ENCODE measurements at places on chromosomes 4 and X.

DNA sequence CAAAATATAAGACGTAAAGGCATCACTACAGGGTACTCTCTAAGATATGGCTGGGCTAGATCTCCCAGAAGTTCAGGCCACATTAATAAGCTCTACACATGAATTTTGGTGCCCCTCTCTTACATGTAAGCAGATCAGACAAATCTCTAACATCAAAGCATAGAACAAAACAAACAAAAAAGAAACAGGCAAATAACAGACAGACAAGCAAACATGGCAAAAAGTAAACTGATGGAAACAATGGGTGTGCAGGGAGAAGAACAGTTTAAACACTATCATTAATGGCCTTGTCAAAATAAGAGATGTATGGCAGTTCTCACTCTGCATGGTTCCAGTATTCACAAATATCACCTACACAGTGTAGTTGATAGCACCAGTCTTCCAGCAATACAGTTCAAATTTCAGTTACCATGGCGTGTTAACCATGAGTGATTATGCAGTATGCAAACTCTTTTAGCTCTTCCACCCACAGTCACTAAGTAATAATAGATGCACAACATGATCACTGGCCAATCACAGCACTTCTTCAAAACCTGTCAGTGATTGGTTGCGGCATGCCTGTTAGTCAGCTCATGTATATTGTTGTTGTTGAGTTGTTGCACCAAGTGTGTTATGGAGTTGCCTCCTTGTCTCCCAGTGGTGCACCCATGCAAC, 110.7 kb upstream of the TLR3 start:
- no peak for DNase-seq

- no peak for DNase-seq
Measured at GRCh38 chr4:17315459-17315858, 196.4 kb downstream of the QDPR start.

GRCh38 chr4:168208957-168209614, 109.5 kb downstream of the DDX60 start:
- DNase-seq: no peak

DNA sequence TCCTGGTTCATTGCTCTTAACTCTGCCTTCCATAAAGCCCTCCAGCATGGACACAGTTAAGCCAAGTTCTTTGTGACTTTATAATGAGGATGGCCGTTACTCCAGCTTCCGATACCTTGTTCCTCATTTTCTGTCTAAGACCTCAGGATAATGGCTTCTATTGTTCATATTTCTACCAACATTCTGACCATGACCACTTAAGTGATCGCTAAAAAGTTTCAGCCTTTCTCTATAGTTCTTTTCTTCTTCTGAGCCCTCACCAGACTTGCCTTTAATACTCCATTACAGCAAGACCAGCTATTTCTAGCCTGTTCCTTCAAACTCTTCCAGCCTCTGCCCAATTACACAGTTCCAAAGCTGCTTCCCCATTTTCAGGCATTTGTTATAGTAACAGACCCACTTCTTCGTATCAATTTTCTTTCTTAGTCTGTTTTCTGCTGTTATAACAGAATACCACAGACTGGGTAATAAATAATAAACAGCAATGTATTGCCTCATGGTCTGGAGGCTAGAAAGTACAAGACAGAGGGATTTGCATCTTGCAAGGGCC, 12.3 kb downstream of the RNF175 start:
- no peak for DNase-seq

DNA sequence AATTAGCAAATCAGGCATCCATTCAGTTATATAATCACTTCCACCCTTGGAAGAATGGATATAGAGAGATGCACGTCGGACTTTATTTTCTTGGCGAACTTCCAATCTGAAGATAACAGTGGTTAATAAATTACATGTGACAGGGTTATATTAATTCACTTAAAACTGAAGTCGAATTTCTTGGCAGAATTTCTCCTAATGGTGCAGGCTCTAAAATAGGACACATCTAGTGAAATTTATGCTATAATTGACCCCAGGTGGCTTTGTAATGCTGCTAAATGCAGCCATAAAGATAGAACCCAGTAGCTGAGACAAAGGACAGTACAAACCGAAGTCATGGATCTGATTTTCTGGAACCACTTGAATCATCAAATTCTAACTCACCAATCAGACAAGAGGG, 20.8 kb upstream of the SLC10A4 start:
- DNase-seq: no peak

DNA sequence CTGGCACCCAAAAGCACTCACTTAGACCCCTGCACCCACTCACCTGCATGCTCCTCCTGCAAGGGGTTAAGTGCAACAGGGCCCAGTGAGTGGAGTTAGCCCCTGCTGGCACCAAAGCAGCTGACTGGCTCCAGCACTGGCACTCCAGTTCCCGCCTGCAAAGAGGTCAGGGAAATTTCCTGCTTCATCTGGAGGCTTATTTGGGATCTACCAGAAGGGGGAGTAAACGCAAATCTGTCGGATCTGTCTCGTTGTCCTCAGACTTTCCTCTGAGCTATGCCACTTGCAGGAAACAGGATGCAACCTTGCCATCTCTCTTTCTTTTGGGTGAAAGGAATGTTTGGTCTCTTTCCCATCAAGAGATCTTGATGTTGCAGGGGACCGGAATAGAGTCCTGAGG, 435.6 kb downstream of the PCDH10 start:
- DNase-seq: no peak

DNA sequence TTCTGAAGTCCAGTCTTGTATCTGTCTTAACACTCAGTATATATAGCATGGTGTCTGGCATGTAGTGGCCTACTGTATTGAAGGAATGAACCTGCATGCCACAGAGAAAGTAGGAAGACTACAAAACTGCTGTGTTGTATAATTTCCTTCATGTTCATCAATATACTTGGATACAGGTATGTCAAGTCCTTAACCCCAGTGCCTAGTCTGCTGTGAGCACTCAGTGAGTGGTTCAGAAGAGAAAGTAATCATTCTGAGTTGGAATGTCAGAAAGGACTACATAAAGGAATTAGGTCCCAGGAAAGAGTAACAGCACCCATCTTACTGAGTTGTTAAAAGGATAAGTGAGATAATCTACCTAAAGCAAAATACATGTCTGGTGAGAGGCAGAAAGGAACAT, 32.0 kb downstream of the ABCE1 start:
- DNase-seq: no peak

GRCh38 chr4:3364199-3364598, 71.4 kb downstream of the RGS12 start:
- DNase-seq: no peak

- no peak for DNase-seq
Measured at GRCh38 chrX:44997888-44998287, 124.9 kb downstream of the KDM6A start.

- no peak for DNase-seq
Measured at GRCh38 chrX:19750783-19751467, 136.5 kb downstream of the SH3KBP1 start.

- no peak for DNase-seq
Measured at GRCh38 chr4:186029571-186030398, 39.2 kb upstream of the TLR3 start.

DNA sequence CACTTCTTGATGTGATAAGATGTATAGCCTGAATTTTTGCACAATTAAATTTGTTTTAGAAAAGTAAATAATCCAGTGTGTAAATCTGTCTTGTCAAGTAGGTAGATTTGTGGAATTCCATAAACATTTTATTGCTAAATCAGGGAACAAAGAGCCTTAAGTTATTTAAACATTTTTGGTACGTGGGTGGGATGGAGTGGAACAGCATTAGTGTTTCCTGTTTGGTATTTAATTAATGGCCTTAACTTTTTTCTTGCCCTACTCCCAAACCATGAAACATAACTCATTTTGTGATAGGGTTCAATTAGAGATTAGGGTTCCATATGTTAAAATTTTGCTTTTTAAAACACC, 5.1 kb downstream of the NUDT9 start:
- DNase-seq: no peak

DNA sequence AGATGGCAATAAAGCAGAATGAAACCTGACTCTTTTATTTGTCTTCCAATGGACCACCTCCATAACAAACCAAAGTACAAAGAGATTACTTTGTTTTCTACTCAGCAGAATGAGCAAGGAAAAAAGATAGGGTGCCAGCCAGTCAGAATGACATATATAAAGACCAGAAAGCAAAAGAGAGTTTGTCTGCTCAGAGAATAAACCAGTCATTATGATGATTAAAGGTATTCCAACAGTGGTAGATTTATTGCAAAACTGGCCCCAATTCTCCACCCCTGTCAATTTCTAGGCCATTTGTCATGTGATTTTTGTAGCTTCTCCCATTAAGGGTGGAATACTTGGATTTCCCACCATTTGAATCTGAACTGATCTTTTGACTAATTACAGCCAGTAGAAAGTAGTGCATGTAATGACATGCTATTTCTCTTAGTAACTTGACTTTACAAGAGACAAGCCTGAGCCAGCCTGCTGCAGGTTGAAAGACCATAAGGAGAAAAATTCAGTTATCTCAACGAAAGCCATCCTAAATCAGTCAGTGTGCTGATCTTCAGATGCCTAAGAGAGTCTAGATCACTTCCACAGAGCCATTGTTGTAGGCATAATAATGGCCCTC, 203.1 kb downstream of the EPHA5 start:
- DNase-seq: no peak

DNA sequence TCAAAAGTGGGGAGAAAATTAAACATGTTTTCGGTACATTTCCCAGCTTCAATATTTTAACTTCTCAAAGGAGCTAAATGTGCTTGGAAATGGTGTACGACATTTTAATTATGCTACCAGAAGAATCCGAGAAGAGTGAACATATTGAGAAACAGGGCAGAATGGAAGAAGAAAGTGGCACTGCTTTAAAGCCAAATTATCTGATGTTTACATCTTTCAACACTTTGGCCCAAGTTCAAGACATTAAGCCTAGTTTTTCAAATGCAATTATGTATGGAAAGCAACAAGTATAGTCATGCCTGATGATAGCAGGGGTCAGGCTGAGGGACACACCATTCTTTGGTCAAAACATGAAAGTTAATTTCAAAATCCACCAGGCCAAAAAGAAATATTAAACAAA, 577.9 kb upstream of the ZFP42 start:
- DNase-seq: no peak

DNA sequence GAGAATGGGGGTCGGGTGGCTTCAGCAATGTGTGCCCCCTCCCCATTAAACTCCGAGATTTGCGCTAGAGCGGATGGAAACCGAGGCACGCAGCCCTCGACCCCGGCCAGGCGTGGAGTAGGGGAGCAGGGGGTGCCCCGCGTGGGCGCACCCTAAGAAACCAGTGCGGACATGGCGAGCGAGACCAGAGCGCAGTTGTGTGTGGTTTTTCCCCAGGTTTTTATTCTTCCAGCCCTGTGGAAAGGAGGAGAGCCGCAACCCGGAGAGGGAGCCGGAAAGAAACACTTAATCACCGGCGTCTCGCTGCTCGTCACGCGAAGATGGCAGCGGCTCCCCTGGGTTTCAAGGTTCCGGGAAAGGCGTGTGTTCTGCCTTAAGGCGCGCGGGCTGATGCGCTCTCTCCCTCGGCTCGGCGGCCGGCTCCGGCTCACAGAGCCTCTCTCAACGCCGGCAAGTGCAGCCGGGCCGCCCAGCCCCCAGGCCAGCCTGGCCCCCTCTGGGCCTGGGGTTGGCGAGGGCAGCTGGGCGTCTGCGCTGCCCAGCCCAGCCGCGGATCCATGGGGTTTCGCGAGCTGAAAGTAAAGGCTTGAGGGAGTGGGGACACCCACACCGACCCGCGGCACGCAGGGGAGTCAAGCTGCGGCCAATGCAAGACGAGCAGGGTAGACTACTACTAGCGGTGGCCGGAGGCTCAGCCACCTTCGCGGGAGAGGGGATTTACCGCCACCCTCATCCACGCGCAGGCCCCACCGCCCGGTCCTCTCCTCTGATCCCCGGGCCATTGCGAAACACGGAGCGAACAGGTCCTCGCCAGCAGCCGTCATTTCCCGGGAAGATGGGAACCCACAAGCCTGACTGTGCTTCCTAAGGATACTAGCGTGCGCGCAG, 74.0 kb upstream of the BCOR start:
- DNase-seq: peak; percentile 21

DNA sequence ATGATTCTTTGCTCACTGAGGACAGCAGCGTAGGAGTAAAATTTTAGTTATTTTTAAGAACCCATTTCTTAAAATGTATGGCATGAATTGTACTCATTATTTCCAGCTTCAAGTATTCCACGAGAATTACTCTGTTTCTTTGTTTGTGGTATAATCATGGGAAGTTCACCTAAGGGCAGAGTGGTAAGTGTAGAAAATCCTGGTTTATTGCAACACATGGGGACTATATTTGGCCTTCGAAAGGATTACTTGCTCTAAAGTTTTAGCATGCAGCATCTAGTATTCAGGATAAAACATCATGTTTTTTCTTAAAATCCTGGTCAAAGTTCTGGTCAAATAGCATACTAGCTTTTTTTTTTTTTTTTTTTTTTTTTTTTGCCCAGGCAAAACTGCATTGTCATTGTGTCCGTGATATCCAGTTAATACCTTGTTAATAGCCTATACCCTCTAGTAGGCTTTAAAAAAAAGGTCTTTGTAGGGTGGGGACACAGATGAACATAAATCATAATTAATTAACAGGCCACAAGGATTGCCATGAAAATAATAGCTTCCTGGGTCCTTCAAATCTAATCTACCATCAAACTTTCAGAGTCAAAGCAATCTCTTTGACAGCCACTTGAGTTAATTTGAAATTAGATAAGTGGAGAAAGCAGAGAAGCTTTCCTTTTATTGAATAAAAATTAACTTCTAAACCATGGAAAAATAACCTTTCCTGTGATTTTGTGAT, 44.6 kb upstream of the VEGFC start:
- no peak for DNase-seq

DNA sequence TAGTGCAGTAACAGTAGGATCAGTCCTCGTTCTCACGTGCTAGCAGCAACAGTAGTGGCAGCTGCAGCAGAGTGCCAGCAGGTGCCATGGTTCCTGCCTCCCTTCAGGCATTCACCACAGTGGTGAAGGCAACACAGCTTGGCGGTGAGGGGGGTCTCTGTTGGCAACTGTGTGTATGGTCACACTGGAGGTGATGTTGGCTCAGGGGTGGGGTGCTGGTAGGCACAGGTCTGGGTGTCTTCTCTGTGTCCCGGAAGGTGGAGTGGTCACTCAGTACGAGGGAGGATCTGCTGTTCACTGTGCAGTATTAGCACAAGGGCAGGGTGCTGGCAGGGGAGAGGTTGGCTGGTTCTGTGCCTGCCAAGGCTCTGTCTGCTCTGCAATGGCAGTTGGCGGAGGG, 671.8 kb downstream of the CCSER1 start:
- DNase-seq: no peak

DNA sequence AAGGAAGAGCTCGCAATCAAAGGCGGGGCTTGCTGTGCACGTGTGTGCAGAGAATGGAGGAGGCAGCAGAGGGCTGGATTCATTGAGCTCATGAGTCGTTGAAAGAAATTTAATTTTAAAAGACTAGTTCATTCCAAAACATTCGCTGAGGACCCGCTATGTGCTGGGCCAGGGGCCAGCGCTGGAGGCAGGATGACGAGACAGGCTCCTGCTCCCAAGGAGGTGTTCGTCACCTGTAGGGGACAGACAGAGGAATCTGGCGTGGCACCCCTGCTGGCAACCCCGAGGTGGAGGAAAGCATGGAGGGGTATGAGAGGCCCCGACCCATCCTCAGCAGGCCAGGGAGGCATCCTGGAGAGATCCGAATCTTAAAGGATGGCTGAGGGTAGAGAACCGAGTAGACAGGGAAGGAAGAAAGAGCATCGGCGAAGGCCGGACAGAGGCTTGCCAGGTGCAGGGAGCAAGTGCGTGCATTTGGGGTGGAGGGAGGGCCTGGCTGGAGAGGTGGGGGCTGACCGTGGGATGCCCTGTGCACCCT, 96.4 kb downstream of the CPZ start:
- no peak for DNase-seq

GRCh38 chr4:74159143-74159709, 1.3 kb downstream of the MTHFD2L start:
- DNase-seq: no peak

- no peak for DNase-seq
Measured at GRCh38 chrX:67094061-67094460, 449.8 kb upstream of the AR start.
